ENCODE measurements at places on chromosomes 2 and 18. TPM values are rescaled to one million over a fixed set of nuclear protein-coding genes. Genes with fewer than 3 reads are reported as not detected.

GRCh38 chr2:55355451-55355850 is 64.2 kb downstream of the CCDC88A start:
- no peak for DNase-seq

DNA sequence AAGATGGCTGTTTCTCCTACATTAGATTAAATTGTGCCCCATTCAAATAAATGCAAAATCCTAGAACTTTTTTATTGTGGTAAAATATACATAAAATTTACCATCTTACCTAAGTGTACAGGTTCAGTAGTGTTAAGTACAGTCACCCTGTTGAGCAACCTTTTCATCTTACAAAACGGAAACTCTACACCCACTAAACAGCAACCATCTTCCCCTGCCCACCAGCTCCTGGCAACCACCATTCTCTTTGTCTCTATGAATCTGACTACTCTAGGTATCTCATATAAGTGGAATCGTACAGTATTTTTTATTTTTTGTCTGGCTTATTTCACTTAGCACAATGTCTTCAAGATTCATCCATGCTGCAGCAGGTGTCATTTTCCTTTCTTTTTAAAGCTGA is 53.0 kb downstream of the ASXL2 start:
- DNase-seq = no peak

GRCh38 chr2:158507141-158507540 is 50.4 kb downstream of the PKP4 start:
- no peak for DNase-seq

GRCh38 chr2:216648105-216648504 is 14.9 kb downstream of the IGFBP2 start:
- DNase-seq = no peak

GRCh38 chr18:24735624-24736231 is 275.3 kb downstream of the HRH4 start:
- DNase-seq = no peak

GRCh38 chr18:45628979-45629958 is 14.0 kb downstream of the SLC14A2 start:
- no peak for DNase-seq

- DNase-seq = no peak
Measured at GRCh38 chr2:178211943-178212342, 17.6 kb downstream of the OSBPL6 start.

PLEK gene
- polyA plus RNA-seq = 0.06 TPM
